ENCODE measurements at places on chromosomes 5 and 9.

- DNase-seq: no peak
Observed at GRCh38 chr9:137490532-137491186, 31.5 kb upstream of the NSMF start.

GRCh38 chr9:133977421-133978201 is 14.5 kb downstream of the VAV2 start:
- DNase-seq: no peak

GRCh38 chr9:128683340-128684064 is 5.5 kb upstream of the SET start:
- DNase-seq: no peak

GRCh38 chr5:139371482-139372435 is 11.3 kb downstream of the SLC23A1 start:
- no peak for DNase-seq

- no peak for DNase-seq
Observed at GRCh38 chr9:136204838-136205706, at the start of gene LHX3. Gene LHX3 (minus strand): TSS chr9:136205128. CDS start chr9:136205012, 116 bp downstream.

- DNase-seq: no peak
Observed at GRCh38 chr5:82509762-82510161, 231.6 kb upstream of the RPS23 start.

GRCh38 chr9:115507148-115507547 is 389.2 kb upstream of the TNC start:
- no peak for DNase-seq

DNA sequence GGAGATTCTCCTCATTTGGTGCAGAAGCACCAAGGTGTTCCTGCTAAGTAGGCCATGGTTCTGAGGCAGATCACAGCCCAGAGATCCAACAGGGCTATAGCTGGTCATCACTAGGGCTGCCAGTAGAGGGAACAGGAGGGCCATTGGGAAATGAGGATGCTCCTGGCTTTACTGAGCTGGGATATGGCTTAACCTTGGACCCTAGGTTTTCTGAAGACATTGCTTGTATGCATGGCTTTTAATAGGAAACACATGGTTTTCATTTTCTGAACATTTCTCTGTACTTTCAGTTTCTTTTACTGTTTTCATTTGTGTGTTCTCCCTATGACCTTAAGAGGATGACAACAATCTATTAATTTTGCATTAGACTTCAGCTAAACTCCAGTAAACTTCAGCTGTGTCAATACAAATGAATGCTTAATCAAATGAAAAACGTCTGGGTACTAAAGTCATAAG is at the start of gene IFNW1:
IFNW1 (minus strand) TSS at position 406 of the 456 bp plus-strand sequence; CDS start at position 144, 262 bp downstream.
- DNase-seq: no peak

- DNase-seq: no peak
Observed at GRCh38 chr9:133275105-133276000, at the start of gene ABO. Gene ABO (minus strand): TSS chr9:133275201.

DNA sequence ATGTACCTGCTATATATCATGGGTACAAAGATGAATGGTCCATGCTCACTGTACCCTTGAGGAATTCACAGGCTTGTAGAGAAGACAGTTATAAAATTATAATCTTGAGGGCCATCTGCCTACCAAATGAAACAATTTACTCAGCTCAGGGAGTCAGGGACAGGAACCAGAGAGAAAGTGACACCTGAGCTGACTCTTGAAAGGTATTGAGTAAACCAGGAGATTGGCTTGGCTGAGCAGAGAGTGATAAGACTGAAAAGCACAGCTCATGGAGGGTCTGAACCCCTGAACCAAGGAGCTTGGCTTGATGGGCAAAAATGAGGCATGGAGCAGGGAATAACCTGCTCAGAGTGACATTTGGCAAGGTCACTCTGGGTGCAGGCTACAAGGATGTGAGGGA is 147.3 kb downstream of the FAM114A2 start:
- DNase-seq: no peak

- DNase-seq: no peak
Observed at GRCh38 chr5:74282490-74282889, 358.0 kb downstream of the ENC1 start.

DNA sequence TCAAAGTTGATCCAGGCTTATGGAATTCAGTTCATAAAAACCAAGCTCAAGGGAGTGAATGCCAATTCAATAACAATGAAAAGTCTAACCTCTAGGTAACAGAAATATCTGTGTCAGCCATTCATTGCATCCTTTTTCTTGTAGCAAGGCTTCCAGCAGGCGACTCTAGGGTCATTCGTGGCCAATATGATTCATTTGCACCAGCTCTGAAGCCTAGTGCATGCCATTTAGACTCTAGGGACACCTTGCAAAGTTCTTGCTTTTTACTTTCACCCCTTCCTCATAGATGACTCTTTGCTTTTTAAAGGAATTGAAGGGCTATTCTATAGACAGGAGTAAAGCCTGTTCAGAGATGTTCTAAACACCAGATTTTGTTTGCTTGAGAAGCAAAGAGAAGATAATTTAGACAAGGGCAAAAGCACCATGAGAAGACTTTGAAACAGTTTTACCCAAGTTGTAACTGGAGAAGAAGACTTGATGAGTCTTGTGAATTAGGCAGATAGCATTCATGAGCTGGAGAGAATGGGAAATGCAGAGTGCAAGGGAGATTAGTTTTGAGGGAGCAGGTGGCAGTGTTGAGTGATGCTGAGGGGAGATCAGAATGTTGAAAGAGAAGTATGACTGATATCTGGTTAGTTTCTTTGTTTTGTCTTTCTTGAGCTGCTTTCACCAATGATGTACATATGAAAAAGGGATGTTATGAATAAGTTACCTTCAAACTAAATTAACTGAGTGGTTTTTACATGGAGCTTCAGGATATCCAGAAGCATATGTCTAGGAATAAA is 94.5 kb downstream of the F2RL2 start:
- DNase-seq: no peak

DNA sequence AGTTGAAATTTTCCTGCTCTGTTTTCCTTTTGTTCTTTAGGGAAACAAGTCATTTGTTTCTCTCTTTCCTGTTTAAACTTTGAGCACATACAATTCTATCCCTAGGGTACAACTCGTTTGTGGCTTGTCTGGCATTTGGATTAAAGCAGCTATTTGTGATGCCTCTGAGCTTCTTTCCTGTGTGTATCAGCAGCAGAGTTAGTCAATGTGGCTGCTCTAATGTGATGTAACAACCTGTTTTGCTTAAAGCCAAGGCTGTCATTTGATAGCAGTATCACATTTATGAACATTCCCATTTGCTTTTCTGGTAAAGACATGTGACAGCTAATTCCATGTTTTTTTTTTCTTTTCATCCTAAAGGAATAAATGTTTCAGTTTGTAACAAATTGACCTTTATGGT is 314.3 kb upstream of the CHD1 start:
- DNase-seq: no peak

DNA sequence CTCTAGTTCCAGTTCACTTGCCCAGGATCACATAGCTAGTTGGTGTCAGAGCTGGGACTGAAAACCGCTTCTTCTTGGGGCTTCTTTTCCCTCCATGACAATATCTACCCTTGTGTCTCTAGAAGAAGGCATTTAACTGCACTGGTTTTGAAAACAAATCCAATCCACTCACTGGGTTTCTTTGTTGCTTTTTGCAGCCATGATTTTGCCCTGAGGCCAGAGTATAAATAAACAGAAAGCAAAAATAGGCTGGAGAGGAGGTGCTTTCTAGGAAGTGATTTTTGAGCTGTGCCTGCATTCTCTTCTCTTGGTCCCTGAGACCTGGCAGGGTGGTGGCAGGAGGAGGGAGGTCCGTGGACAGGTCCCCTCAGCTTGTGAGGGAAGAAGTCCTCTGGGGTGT is 6.9 kb upstream of the TRIO start:
- DNase-seq: no peak

DNA sequence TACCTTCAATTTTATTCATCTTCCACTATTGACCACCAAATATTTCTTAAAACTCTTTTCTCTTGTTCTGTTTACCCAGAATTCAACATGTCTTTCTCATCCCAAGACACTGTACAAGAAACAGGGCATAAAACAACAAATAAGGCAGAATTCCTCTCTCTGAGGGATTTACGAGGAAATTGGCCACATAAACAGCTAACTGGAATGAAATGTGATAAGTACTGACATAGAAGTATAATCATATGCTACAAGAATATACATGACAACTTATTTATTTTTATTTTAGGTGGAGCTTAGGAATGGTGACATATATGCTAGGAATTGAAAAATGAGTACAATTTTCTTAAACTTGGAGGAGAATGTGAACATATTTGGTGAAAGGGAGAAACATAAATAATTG is 48.8 kb upstream of the FBN2 start:
- DNase-seq: no peak

DNA sequence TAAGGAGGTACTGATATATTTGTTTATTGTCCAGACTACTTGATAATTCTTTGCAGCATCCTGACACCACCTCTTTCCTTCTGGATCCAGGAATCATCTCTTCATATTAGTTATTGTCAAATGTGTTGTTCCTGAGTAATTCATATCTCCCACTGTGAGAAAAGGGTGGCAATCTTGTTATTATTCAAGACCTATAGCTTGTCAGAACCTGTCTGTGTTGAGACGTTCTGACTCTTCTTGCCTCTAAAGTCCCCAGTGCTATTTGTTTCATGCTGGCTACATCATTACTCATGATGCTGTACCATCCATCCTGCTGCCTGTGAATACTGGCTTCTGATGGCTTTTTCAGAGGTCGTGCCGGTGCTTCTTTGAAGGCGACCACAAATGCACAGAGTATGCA is 68.7 kb upstream of the TAF11L2 start:
- no peak for DNase-seq

- DNase-seq: no peak
Observed at GRCh38 chr5:6490693-6491092, 42.0 kb downstream of the UBE2QL1 start.

DNA sequence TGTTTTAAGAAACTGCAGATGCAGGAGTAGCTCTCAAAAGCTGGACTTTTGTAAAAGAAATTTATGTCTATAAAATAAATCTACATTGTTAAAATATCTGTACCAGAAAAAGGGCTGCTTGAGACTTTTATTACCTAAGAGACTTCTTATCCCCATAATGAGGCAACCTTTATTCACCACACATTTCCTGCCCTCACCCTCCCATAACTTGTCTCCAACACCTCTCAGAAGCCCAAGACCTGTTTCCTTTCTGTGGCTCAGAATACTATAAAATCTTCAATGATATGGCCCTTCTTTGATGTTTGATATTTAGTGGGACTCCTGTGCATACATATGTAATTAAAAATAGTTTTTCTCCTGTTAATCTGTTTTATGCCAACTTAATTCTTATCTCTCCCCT is 141.5 kb upstream of the FER start:
- DNase-seq: no peak

GRCh38 chr5:37571985-37572384 is 192.9 kb downstream of the WDR70 start:
- no peak for DNase-seq

DNA sequence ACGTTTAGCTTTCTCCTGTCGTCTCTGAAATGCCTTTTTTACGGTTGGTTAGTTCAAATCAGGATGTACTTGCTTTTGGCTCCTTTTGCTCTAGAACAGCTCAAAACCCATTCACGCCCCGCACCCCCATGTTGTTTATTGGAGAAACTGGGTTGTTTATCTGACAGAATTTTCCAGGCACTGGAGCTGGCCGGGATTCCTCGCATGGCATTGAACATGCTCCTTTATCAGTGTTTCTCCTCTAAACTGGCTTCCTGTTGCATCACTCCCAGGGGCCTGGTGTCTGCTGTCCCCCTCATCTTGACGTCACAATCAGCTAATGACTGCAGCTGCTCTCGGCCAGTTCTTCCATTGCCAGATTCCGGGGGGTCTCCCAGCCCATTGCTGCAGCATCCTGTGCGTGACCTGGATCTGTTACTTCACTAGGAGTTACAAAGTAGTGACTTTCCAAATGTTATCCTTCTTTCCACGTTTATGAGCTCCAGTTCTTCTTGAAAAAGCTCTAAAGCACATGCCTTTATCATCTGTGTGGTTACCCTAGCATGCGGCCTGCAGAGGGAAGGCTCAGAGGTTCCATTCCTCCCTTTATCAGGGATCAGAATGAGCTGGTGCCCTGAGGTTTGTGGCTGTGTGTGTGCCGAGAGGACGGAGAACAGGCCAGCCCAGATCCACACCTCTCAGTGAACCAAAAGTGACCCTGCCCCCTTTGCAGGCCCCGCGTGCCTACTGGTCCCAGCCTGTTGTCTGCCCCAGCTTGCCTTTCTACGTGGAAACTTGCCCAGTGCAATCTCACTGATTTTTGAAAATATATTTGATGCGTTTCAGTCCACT is 27.5 kb downstream of the FAM163B start:
- DNase-seq: no peak

GRCh38 chr9:71333321-71333720 is 211.9 kb upstream of the TRPM3 start:
- DNase-seq: no peak

DNA sequence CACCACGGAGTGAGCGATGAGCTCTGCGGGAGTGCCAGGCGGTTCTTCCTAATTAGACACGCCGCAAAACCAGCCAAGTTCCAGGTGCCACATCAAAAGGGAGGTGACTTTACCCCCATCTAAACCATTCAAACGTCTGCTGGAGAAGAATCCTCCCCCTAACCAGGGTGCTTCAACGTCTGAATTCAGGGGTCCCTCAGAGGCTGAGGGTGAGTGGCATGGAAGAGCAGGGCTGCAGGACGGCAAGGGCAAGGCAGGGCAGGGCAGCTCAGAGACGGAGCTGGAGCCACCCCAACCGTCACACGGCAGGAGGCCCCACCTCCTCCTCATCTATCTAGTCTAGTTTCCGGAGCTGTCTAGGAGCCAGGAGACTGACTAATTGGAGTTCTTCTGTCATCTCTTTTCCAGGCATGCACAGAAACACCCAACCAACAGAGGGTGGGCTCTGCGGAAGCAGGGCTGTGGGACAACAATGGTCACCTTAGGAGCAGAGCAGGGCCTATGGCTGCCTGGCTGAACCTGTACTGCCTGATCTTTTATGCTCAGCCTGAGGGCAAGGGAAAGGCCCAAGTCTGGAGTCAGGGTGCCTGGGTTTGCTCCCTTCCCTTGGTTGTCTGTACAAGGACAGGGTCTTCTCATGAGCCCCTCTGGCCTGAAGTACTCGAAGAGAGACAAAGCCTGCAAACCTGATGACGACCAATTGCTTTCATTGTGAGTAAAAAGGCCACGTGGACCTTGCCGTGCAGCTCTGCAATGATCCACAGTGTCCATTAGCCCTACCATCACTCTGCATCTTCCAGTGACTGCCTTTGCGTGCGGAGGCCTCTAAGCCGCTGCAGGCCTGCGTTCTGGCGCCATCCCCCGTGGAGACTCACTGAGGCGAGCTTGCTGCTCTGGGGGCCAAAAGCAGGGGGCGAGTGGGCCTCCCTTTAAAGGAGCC is 81.0 kb upstream of the SLC25A51 start:
- DNase-seq: no peak

GRCh38 chr5:151699071-151699901 is 12.6 kb upstream of the SPARC start:
- no peak for DNase-seq

Data from stimulated activated CD8-positive, alpha-beta memory T cell treated with anti-CD3 and anti-CD28 coated beads, Interleukin-4, amount 100 ng/mL, for 4 hours (primary cell).